ENCODE measurements at places on chromosomes 7 and 10.

DNA sequence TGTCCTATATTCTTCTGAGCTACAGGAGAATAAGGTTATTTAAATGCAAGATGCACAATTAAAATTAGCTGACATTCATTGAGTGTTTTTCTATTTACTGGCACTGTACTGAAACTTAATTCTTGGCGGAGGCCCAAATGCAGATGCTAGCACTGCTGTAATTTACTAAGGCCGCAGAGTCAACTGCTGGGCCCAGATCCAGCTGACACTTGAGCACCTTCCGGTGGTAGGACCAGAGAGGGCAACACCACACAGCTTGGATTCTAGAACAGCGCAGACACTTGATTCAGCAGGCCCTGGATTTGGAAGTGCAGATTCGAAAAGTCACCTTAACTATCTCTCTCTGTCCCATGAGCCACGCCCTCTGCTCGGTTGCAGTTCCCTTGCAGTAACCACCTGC is 228.6 kb upstream of the TMEM72 start:
- DNase-seq, result no peak

DNA sequence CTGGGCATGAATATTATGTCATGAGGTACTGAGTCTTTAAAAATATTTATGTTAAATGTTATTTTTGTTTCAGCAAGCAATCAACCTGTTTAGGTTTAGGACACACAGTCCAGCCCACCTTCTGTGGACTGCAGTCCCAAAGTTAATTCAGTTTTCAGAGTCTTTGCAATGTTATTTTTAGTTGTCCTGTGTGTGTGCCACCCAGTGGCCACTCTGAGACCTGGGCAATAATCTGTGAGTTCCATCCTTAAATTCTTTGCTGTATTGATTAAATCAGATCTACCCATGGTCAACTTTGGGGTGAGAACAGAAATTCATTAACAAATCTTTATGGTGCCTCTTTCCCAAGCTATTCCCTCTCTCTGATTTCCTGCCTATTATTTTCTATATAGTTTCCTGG is 415.1 kb downstream of the CCSER2 start:
- no peak for DNase-seq

- no peak for DNase-seq
These were observed 22.9 kb upstream of the GRB10 start for GRCh38 chr7:50805447-50806125.

DNA sequence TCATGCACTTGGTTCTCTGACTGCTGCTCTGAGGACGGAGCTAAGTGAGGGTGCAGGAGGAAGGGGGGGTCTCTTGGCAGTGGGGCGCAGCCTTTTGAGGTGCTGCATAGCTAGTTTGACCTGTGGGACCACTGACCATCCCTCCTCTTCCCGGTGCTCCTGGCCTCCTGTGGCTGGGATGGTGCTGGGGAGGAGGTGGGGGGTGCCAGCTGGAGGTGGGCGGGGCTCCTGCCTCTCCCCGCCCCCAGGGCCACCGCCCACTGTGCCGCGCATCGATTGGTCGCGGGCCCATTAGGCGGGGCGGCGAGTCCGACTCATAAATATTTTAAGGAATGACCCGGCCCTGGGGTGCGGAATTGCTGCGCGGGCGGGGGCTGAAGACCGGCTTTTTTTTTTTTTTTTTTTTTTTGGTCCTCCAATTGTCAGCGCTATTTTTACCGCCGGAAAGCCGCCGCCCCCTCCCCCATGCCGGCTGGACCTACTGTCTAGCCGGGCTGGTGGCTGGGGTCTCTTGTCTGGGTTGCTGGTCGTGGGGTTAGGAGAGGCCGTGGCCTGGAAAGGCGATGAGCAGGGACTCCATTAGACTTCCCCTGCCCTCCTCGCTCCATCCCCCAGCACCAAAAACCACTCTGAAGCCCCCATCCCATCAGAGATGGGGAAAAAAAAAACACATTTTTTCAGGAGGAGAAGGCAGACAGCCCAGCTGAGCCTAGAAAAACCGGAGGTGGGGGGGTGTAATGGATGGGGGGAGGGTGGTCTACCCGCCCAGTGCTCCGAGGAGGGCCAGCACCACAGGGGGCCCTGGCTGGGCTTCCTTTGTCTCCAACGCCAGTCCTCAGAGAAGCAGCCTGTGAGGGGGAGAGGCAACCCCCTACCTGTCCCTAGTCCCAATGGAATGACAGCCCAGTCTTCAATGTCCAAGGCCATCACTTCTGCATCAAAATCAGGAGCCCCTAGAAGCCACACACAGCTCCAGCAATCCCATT is 6.4 kb downstream of the SH2B2 start:
- no peak for DNase-seq

DNA sequence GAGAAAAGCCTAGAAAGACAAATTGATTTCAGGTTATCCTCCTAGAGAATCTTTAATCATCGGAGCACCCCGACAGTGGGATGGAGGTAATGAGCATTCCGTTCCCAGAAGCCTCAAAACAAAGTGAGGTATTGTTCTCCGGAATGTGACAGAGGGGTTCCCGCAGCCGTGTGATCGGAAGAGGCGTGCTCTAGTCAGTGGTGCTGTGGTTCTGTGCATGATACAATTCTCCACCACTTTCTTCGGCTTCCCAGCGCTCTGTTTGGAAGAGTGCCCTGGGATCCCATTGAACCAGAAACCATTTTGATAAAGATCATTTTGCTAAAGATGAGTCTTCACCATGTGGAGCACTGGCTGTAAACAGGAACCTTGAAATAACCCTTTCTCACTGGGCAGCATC is 434.6 kb downstream of the PAXIP1 start:
- DNase-seq, result no peak

GRCh38 chr10:112497347-112497950 is 50.4 kb downstream of the VTI1A start:
- no peak for DNase-seq

DNA sequence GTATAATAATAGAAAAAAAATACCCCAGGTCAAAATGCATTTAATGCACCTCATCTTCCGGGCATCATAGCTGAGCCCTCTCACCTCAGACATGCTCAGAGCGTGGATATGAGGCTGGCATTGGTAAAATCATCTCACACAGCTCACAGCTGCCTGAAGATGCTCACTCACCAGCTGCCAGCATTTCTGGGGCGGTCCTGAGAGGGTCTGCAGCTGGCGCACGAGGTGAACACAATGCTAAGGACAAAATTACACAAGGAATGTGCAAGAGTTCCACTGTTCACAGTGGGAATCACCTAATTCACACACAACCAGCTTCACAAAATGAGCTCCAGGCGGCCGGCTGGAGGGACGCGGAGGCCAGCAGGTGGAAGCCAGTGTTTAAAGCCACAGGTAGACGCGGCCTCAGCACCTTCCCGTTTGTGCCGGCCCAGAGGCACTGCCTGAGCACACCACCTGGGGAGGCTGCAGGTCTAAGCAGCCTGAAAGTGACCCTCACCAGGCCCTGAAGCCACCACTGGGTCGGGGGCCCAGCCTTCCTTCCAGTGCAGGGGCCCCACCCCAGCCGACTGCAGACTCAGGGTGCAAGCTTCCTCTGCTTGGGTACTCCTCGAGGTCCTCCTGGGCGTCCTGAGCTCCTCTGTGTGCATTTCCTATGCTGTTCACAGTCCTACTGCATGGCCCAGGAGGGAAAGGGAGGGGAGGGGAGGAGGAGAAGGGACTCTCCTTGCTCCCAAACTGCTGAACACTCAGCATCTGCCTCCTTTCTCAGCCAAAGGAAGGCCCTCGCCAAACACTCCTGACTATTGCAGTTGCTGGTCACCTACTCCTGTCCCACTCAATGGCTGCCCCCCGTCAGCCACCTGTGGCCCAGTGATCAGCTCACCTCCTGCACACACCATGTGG is 61.2 kb upstream of the FAM20C start:
- no peak for DNase-seq

DNA sequence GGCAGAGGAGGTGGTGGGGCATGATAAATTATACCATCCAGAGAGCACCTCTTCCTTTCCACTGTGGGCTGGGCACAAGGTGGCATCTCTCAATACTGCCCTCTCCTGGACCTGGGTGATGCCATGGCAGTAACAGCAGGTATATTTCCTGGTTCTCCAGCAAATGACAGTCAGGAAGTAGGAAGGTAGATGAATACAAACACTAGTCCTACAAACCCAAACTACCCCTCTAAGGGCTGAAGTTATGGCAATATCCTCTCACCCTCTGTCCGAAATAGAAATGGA is 1004.9 kb downstream of the KCNMA1 start:
- DNase-seq, result no peak

DNA sequence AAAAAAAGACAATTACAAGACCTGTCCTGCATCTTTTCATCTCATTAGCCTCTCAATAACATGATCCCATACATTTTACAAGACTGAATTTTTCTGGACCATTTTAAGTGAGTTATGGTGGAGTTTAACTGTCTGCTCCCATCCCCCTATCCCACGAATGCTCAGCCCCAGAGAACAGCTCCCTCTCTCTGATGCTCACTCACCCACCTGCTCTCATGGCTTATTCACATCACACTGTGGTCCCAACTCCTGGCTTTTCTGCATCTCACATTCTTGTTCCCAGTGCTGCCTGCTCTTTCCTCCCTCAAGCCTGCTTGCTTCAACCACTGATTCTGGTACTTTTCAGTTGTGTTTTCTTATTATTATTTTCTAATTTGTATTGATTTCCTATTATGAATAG is 20.4 kb upstream of the CCSER2 start:
- no peak for DNase-seq

GRCh38 chr7:110835849-110836248 is 255.1 kb upstream of the LRRN3 start:
- DNase-seq, result no peak

DNA sequence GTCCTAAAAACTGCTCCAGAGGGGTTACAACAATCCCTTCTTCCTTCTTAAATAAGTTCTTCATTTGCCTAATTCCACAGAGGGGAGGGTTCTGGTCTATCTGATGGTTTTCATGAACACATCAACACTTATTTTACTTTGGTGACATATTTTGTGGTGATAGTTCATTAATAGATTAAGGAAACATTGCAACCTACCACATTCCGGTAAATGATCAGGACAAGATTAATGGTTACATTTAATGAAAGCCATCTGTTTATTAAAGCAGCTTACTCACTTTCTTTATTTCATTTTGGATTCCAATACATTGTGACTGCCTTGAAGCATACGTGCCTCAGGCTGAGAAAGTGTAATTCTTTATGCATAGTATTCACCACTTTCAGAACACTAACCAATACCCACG is 101.0 kb downstream of the SKIDA1 start:
- DNase-seq, result no peak

GRCh38 chr7:103100348-103100747 is 25.4 kb downstream of the ARMC10 start:
- no peak for DNase-seq

DNA sequence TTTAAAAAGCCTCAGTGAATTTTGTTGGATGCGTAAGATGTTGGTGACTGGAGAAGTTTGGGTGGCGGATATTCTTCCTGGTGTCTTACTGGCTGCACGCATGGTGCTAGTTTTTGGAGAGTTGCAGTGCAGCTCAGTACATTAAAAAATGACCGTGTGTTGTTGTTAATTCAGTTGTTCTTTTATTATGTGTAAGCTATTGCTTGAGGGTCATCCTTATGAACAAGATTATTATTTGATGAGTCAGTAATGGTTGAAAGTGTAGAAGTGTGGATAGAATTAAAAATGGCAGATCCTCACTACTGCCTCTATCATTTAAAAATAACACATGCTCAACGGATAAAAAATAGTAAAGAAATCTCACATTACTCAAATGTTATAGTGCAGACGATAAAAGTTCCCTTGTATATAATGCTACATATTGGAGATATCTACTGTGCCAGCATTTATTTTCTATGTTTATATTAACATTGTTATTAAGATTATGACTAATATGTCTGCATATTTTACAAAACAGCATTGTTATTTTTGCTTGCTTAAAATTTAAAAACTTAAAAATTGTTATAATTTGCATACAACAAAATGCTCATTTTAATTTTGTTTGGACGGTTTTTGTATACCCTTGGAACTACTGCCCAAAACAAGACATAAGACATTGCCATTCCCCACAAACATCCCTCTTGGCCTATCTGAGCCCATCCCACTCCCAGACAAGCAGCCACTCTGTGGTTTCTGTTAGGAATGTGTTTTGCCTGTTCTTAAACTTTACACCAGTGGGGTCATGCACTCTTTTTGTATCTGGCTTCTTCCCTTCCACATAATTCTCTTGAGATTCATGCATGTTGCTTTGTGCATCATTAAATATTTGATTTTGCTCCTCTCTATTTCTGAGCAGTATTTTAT is 142.0 kb downstream of the DOCK1 start:
- DNase-seq, result no peak

DNA sequence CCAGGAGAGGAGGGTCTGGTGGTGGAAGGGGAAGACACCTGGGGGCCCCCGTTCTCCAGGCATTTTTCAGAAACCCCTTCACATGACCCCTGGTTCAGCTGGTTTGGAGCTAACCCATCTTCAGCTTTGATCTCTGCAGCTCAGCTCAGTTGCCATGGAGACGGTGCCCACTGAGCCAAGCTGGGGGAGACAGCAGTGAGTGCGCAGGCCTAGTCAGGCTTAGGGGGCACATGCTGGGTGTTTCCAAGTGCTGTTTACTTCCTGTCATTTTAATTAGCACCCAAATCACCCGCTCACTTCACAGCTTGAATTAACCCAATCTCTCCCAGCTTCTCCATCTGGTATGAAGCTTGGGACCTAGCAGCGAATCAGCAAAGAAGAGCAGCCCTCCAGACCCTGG is 9.0 kb downstream of the SPOCK2 start:
- no peak for DNase-seq

- DNase-seq, result no peak
These were observed 98.1 kb upstream of the STK17A start for GRCh38 chr7:43484678-43485395.

DNA sequence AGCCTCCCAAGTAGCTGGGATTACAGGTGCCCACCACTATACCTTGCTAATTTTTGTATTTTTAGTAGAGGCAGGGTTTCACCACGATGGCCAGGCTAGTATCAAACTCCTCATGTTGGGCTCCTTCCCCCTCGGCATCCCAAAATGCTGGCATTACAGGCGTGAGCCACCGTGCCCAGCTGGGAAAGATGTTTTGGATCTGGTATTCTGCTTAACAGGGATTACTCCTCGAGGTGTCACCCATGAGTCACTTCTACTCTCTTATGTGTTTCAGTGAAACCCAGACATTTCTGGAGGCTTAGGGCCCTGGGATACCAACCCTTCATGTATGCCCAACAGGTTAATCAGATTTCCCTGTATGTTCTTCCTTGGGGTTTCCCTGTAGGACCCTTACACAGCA is 11.8 kb upstream of the OPN4 start:
- DNase-seq, result no peak

GRCh38 chr10:26361971-26362370 is 76.2 kb upstream of the APBB1IP start:
- no peak for DNase-seq

DNA sequence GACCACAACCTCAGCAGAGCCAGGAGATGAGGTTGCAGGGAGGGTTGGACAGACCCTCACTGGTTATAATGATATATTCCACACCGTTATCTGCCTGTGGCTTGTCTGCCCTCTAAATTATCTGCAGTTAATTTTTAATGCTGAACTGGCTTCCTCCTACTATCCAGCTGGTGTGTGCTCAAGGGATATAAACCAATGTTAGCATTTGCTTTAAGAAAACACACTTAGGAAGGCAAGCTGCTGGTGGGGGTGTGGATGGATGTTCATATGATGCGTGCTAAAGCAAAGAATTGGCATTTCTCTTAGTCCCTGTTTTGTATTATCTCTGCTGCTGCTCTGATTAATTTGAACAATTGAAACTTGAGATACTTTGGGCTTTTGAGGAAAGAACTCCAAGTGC is 132.2 kb upstream of the NPVF start:
- DNase-seq, result no peak

Data from anterior cingulate cortex (tissue), 58 donors.